ENCODE measurements at places on chromosomes 1 and 21.
A peak's percentile ranks its signal among the peaks of the same experiment; 100 is the strongest.

DNA sequence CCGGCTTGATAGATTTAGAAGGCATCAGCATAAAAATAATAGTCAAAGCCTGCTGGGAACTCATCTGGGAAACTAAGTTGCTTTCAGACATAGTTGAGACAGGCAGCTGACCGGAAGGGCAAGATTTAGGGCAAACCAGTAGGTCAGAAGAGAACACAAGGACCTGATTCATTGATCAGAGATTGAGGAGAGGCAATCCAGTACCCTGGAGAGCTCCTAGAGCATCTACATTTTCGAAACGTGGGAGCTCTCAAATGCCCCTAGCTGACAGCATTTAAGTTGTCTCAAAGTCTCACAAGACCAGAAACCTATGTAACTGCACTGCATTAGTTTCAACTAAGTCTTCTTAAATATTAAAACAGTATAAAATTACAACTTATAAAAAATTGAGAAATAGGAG lies 22.9 kb upstream of the MTF2 start:
- DNase-seq, result no peak

- DNase-seq, result no peak
Observed at GRCh38 chr1:206568779-206569352, 43.4 kb downstream of the EIF2D start.

DNA sequence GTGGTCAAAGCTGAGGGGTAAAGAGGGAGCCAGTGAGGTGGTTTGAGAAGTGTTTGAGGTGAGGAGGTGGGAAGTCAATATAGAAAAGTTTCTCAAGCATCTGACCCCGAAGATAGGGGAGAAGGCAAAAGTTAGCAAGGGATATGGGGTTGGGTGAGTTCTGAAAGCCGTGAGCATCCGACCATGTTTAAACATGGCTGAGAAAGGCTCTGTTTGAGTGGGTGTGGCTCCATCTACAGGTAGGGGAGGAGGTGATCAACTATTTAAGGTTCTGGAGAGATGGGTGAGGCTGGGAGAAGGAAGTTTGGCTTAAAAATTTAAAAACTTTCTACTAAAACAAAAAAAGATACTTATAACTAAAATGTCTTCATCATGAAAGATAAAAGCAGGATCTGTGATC lies 273.8 kb downstream of the KCNJ6 start:
- no peak for DNase-seq

- DNase-seq, result no peak
Observed at GRCh38 chr1:154400381-154400801, 4.8 kb upstream of the IL6R start.

DNA sequence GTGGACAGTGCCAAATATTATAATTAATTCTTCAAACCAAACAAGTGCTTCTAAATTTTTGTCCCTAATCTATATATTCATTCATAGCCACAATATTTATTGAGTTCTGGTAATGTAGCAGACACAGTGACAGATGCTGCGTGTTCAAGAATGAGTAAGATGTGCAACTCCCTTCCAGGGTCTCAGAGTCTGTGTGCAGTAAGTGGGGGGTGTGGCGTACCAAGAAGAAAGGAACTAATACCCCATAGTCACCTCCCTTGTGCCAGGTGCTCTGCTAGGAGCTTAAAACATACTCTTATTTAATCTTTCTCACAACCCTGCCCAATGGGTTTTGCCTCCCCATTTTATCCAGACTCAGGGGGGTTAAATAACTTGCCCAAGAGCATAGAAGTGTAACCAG lies 358.7 kb downstream of the BARHL2 start:
- DNase-seq, result no peak

DNA sequence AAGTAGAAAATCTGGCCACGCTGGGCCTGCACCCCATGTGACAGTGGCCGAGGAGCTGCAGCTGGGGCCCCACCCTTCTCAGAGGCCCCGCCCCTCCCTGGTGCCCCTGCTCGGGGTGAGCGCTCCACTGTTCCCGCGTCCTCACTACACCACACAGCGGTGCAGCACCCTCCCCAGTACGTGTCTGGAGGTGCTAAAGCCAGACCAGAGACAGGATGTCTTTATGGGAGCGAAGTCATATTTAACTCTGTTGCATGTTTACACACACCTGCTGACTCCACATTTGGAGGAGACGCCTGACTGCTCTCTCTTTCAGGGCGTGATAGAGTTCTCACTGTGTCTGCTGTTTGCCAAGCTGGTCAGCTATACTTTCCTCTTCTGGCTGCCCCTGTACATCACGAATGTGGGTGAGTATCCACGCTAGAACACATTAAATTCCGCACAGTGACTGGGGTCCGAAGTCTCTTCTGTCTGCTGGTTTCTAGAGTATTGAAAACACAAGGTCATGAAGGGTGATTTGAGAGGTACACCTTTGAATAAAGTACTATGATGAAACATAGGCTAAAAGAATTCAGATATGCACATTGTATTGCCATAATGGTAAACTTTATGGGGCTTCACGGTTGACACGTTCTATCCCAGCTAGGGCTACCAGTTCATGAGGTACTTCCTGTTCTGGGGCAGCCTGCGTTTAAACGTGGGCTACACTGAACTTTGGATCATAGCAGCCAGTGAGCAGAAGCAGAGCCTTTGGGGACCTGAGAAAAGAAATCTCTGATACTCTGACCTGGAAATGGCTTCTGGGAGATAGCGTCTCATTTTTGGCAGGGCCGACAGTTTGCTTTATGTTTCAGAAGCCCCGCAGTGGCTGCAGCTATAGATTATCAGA lies 48.4 kb downstream of the SLC37A1 start:
- DNase-seq, result no peak

DNA sequence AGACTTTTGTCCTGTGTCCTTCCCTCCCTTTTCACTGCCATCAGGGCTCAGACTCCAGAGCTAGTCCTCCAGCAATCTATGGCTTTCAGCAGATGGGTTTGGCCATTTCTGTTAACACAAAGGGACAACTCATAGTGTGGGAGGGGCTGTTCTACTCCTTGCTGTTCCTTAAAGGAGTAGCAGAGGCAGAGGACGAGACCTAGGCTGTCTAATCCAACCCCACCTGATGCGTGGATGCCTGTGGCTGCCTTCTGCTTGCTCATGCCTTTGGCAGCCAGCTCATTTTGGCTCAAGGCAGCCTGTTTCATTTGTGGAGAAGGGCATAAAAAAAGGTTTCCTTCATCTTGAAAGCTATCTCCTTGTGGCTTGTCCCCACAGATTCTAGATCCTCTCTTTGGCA lies 27.0 kb downstream of the MFSD2A start:
- DNase-seq, result no peak

DNA sequence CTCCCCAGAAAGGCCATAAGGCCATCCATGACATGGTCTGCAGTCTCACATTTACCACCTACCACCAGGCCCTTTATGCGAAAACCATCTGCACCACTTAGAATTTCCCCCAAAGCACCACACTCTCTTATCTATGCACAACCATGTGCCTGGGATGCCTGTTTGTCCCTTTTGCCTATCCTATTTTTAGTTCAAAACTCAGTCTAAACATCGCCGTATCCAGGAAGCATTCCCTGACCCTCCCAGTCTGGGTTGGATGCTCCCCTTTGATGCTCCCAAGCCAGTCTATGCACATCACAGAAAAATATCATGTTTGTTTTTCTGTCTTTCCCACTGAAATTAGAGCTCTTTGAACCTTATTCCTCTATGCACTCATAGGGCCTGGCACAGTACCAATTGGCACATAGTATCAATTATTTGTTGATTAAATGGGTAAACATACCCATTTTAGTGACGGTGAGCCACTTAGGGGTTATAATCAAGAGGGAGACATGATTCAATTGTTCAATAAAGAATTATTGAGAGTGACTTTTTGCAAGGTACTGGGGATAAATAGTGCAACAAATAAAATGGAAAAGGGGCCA lies 6.7 kb downstream of the MPL start:
- DNase-seq, result no peak

DNA sequence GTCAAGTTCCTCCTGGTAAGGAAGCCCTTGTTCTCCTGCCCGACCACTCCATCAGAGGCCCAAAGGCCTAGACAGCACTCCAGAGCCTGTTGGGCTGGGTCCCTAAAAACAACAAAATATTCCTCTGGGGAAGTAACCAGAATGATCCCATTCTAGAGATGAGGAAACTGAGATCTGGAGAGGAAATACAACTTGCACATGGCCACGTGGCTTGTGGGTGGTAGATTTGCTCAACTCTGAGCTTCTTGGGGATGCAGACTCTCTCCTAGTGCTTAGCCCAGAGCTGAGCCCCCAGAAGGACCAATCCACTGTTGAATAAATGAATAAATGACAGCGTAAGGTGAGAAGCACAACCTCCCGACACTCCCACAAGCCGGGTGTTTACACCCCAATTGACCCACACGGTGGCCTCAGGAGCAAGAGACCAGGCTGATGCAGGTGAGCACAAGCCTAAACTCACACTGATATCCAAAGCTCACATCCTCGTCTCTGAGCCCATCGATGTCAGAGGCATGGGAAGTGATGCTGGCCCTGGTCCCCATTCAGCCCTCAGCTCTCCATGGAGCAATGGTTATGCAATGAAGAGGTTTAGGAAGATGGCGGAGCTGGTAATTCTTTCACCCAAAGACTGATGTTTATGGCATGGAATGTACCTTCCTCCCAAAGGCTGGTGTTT lies 172.5 kb upstream of the EDN2 start:
- no peak for DNase-seq

- no peak for DNase-seq
Observed at GRCh38 chr1:227066999-227067398, 126.9 kb downstream of the COQ8A start.

DNA sequence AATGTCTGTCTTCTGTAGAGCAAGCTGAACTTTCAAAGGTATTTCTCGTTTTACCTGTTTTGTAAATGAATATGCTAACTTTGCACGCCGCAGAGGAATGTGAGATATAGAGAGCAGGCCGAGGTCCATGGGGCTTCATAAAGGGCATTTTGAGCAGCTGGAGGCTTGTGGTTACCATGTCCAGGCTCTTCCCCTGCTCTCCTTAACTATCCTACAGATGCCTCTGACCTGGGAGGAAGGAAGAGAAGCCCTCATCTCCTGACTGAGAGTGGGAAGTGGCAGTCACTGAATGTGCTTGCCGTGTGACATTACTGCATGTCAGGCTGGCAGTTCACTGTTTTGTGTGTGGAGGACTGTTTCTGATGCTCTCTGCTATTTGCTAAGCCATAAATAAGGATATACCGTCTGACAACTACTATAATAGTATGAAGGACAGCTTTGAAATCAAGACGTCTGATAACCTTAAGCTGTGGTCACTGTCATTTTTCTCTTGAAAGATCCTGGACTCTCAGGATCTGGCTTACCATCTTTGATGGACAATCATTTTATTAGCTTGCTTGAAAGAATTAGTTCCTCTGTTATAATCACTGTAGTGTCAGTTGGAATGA lies 92.2 kb downstream of the DYRK1A start:
- DNase-seq, result no peak

GRCh38 chr1:54480525-54480848 lies 67.5 kb upstream of the ACOT11 start:
- peak; percentile 71 for DNase-seq

DNA sequence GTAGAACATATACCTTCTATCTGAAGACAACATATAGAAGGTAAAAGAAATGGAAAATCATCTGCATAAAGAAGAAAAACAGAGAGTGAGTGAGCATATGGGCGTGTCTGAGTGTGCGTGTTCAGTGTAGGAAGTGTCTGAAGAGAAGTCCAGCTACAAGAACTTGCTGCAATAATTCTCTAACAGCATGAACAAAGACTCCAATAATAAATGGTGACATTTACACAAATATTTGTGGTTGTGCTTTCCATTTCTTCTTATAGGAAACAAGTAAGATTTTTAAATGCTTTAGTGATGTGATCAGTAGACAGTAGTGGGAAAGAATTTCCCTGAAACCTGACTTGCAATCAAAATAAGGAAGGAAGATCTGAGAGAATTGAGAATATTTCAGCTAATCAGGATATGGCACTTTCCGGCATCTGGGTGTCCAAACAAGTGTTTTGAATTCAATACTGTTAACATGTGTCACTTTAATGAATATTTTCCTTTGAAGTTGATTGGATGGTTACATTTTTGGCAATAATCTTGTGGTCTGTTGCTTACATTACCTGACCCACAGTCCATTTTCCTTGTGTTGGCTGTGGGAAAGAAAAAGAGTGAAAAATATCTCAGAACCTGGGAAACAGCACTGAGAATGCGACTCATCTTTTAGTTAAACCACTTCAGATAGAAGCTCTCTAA lies 154.0 kb downstream of the TGFB2 start:
- DNase-seq, result no peak

DNA sequence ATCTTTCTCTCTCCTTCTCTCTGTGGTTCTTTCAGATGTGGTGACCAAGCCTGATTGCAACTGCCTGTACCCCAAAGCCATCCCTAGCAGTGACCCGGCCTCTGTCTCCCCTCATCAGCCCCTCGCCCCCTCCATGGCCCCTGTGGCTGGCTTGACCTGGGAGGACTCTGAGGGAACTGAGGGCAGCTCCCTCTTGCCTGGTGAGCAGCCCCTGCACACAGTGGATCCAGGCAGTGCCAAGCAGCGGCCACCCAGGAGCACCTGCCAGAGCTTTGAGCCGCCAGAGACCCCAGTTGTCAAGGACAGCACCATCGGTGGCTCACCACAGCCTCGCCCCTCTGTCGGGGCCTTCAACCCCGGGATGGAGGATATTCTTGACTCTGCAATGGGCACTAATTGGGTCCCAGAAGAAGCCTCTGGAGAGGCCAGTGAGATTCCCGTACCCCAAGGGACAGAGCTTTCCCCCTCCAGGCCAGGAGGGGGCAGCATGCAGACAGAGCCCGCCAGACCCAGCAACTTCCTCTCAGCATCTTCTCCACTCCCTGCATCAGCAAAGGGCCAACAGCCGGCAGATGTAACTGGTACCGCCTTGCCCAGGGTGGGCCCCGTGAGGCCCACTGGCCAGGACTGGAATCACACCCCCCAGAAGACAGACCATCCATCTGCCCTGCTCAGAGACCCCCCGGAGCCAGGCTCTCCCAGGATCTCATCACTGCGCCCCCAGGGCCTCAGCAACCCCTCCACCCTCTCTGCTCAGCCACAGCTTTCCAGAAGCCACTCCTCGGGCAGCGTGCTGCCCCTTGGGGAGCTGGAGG lies 12.7 kb downstream of the CSF1 start:
- DNase-seq, result no peak

GRCh38 chr1:164423136-164423535 lies 135.8 kb upstream of the PBX1 start:
- no peak for DNase-seq

DNA sequence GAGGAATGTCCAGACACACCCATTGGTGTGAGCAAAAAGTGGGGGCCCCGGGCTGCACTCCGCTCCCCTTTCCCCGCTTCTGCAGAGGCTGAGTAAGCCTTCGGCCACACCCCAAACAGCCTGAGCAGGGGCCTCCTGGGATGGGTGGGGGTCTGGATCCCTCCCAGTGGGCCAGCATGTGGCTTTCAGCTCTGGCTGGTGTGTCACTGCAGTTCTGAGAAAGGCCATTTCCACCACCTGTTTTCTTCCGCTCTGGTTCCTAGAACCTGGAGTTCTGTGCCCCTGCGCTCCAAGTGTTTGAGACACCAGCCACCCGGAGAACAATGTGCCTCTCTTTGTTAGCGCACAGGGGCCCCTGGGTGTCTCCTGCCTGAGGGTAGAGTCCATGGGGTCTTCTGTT lies 30.9 kb downstream of the SLC37A1 start:
- no peak for DNase-seq

- no peak for DNase-seq
Observed at GRCh38 chr1:207888652-207889051, 22.3 kb downstream of the CD34 start.

GRCh38 chr1:161225178-161225533 lies 704 bp upstream of the TOMM40L start:
- DNase-seq, result no peak
